ENCODE measurements at places on chromosomes 7 and 10.
A peak's percentile ranks its signal among the peaks of the same experiment; 100 is the strongest.

DNA sequence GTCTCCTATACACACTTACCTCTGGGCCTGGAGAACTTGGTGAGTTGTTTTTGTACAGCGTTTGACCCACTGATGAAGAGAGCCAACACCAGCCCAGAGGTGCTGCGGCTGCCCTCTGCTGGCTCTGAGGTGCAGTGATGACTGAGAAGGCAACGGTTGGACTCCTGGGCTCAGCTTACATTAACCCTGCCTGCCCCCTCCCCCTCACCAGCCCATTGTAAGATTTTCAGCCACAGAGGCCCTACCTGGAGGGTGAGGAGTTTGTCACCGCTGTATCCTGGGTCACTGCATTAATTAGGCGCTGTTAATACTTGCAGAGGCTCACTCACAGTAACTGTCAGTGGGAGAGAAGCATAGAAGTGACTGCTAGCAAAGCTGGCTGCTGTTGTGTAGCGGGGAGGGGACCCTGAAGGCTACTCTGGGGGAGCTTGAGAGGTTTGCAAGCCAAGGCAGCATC is 19.0 kb upstream of the ANKRD2 start:
- DNase-seq: peak; percentile 45

GRCh38 chr7:151684408-151685175 is 164.9 kb upstream of the RHEB start:
- no peak for DNase-seq

- no peak for DNase-seq
Observed at GRCh38 chr7:102457352-102457924, 7.2 kb downstream of the ALKBH4 start.

DNA sequence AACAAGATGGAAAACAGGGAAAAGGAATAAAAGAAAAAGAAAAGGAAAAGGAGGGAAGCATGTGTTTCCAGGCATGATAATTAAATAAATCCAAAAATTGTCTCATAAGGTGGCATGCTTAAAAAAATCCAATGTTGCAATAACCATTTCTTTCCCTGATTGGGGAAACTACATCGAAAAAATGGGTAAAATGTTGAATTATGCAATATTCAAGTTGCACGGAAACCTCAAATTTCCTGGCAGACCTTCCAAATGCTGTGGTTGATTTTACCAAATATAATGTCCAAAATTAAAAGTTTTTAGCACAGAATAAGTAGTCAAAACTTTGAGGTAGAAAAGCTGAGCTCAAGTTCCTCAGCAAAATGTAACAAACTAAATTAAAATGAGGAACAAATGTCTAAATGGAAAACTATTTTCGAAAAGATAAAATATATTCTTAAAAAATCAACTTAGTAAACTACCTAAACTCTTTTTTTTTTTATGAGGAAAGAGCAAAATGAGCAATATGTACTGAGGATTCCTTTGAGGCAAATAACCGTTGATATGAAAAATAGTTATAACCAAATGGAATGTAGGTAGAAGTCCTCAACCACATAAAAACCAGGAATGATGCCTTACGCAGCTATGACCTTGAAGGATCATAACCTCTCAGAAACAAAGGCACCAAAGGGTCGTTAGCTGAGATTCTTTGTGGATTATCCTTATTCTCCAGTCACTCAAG is 52.6 kb downstream of the MACC1 start:
- DNase-seq: no peak

- no peak for DNase-seq
Observed at GRCh38 chr10:109668154-109668665, 255.1 kb downstream of the XPNPEP1 start.

DNA sequence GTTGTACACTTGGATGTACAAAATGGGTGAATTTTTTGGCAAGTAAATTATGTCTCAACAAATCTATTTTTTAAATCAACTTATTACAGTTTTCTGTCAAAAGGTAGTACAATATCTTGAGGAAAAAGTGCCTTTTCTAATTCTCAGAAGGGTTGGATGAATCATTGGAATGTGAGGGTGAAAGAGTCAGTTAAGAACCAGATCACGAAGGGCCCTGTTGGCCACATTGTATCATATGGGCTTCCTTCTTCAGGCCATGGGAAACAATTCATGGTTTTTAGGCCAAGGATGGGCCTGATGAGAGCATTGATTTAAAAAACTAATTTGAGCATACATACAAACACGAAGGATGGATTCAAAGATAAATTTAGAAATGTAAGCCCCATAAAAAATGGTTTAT is 503.7 kb downstream of the TNS3 start:
- DNase-seq: no peak

DNA sequence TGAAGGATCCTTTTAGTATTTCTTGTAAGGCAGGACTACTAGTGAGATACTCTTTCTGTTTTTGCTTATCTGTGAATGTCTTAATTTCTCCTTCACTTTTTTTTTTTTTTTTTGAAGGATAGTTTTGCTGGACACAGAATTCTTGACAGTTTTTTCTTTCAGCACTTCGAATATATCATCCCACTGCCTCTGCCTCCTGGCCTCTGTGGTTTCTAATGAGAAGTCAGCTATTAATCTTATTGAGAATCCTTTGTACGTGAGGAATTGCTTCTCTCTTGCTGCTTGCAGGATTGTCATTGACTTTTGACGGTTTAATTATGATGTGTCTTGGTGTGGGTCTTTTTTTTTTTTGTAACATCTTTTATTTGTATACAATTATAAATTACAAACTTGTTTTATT is 12.6 kb upstream of the WAC start:
- DNase-seq: no peak

GRCh38 chr10:92574548-92575261 is 812 bp upstream of the IDE start:
- no peak for DNase-seq

GRCh38 chr10:25056726-25057125 is 40.3 kb downstream of the THNSL1 start:
- DNase-seq: no peak

- no peak for DNase-seq
Observed at GRCh38 chr7:75055830-75056772, 17.5 kb downstream of the RCC1L start.

DNA sequence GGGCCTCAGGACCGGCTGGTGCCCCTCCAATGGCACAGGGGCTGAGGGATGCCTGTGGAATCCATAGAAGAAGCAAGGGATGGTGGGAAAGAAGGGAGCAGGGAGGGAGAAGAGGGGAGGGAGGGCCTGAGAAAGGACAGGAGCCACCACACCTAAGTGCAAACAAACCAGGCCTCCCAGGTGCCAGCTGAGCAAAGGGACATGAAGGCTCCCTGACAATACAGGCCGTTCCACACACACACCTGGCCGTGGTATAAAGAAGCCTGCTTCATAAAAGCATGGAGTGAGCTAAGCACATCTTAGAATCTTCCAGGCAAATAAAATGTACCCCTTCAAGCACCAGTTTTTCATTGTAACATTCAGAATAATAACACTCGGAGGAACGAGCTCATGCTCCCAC is 54.0 kb downstream of the OAT start:
- no peak for DNase-seq

GRCh38 chr10:119281581-119282071 is 74.3 kb downstream of the GRK5 start:
- no peak for DNase-seq

- DNase-seq: no peak
Observed at GRCh38 chr10:114395366-114396022, 8.8 kb downstream of the AFAP1L2 start.

GRCh38 chr7:80263821-80264220 is 129.2 kb downstream of the GNAI1 start:
- DNase-seq: no peak

- DNase-seq: no peak
Observed at GRCh38 chr7:127819975-127820731, 168.2 kb downstream of the SND1 start.

GRCh38 chr10:37992083-37992482 is 15.6 kb upstream of the ZNF25 start:
- DNase-seq: no peak

DNA sequence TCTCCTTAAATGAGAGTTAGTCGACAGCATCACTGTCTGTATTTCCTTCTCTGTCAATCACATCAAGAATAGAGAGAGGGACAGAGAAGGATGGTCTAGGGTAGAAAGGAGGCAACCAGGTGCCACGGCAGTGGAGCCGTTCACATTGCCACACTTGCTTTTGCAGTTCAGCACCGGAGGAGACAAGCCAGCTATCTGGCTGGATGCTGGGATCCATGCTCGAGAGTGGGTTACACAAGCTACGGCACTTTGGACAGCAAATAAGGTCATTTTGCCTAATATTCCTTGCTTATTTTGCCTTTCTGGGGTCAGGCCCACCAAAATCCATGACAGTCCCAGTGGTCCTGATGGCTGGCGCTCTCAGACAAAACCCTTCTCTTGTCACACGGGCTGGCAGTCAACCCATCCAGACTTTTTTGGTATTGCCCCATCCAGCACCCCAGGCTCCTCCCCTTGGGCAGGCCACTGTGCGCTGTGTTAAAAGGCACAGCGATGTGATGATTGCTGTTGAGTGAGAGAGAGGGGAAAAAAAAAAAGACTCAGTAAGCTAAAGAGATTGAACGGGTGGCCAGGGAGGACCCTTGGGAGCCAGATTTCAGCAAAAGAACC is 8.4 kb downstream of the CPA2 start:
- no peak for DNase-seq

DNA sequence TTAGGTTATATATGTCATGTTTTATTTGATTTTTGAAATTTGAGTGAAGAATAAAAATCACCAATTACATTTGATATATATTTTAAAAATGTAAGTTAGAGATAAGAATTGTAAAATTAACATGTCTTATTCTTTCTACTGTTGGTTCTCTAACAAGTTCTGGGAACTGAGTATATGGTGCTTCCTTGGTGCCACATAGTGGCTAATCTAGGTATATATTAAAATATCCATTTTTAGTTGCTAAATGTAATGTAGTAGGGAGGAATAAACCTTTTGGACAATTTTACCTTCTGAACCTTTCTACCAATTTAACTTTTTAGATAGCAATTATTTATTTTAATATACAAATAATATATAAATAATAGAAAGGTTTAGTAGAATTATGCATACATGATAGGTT is 17.5 kb downstream of the CFAP69 start:
- no peak for DNase-seq

DNA sequence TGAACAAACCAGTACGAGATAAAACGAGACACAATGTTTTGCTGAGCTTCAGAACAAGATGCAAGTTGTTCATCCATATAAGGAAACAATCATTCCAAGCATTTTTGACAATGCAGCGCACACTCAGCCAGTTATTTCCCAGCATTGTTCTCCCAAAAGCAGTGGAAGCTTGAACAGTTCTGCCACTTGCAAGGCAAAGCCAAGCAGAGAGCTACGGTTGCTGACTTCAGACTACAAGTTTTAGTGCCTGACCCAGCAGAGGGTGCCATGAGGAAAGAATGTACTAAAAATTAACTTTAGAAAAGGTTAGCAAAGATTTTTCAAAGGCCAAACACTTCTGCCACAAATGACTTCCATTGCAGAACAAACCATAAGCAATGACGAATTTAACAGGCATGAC is 152.5 kb downstream of the SLC25A13 start:
- no peak for DNase-seq

DNA sequence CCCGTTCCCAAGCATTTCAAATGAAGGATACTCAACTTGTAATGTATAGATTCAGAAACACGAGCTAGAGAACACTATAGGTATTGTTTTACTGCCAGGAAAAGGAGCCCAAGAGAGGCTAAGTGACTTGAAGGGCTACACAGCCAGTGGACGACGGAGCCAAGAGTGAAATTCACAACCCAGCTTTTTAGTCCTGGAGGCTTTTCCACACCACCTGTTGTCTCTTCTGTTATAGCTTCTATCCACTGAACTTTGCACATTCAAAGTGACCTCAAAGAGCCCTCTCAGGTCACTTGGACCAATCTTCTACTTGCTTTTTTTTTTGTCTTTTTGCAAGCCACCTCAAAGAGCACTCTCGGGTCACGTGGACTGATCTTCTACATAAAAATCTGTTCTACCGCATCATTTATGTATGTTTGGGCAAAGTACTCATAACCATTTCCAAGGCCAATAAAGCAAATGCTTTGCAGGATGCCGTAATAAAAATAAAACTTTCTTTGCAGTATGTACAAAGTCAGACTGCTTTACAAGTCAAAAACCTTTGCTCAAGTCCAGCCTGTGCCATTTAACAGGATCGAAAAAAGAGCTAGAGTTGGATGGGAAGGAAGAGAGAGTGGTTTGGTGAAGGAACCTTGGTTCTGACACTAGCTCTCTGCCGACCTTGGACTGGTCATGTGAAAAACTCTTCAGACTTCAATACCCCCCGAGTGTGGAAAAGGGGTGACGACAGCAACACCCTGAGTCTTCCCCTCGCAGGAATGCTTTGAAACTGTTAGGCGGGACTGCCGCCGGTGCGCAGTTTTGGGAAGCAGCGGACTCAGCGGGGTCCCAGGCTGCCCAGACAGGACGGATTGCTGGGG is 821 bp downstream of the SLC35B4 start:
- no peak for DNase-seq

- DNase-seq: no peak
Observed at GRCh38 chr7:135769005-135769802, 20.6 kb upstream of the FAM180A start.

DNA sequence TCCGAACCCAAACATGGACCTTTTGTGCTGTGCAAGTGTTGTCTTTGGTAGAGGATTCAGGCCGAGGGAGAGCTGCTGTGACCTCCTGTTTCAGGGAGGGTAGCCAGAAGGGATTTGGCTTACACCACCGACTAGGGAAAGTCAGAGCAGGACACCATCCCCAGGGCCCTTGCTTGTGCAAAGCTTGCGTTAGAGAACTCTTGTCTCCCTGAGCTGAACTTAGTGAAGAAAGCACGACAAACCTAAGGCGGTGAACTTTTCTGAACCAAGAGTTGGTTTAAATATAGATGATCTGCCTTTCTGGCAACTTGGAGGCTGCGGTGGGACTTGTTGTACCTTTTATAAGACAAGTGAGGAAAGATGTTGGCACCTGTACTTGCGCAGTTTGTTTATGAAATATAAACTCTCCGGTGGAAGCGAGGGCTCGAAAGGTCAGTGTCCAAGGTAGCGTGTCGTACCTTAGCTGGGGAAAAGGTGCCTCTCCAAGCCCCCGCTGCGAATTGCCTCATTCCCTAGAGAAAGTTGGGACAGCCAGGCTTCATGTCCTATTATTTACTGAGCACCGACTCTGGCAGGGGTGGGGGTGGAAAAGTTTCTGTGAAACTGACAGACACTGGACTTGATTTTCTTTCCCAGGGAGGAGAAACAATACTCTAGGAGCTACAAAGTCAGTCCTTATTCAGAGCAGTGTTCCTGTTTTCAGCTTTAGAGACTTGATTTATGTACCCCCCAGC is 31.6 kb downstream of the WBP1L start:
- no peak for DNase-seq

- DNase-seq: no peak
Observed at GRCh38 chr7:131610007-131610406, 53.6 kb upstream of the PODXL start.

GRCh38 chr7:115135769-115136410 is 214.0 kb downstream of the MDFIC start:
- no peak for DNase-seq

GRCh38 chr7:100781255-100781654 is 46.1 kb downstream of the EPHB4 start:
- DNase-seq: no peak

DNA sequence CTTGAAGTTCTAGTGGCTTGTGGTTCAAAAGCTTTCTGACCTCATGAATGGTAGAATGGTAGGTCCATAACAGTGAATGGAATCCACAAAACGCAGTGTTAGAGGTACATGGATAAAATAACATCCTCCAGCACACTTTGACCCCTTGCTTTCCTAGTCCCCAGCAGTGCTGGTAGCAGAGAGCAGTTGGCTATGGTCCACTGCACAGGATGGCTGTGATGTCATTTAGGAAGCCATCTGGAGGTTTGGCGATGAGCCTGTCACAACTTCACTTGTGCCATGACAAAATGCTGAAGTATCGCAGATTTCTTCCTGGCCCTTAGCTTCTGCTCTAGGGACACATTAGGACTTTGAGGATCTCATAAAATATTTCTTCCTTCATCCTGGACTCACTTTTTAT is 300.0 kb upstream of the FZD8 start:
- no peak for DNase-seq

Data from stimulated activated CD8-positive, alpha-beta memory T cell treated with anti-CD3 and anti-CD28 coated beads, Interleukin-2, amount 100 ng/mL, for 48 hours (primary cell).